ENCODE measurements at places on chromosomes 3 and 15. TPM values are rescaled to one million over a fixed set of nuclear protein-coding genes. Genes with fewer than 3 reads are reported as not detected.

Gene CHRM5
- polyA plus RNA-seq = not detected

DNA sequence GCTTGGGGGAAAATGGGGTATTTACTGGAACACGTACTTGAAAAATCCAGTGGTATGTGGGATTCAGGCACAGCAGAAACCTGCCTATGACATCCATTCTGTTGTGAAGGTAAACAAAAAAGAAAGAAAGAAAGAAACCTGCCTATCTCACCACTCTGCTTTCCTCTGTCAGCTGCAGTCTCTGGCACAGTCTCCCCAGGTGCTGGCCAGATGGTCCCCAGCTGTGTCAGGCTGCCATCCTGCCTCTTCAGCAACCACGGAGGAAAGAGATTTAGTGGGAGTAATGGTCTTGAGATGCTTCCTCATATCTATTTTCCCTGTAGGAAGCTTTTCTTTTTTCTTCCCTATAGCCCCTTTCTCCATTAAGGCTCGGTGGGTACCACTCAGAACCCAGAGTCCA lies 2.5 kb upstream of the PXYLP1 start:
- no peak for DNase-seq

Gene ROBO1
- polyA plus RNA-seq = not detected

GRCh38 chr3:4492208-4493013 lies 737 bp upstream of the ITPR1 start:
- DNase-seq = peak; percentile 70

GRCh38 chr3:184594371-184595001 lies 32.9 kb downstream of the EPHB3 start:
- DNase-seq = no peak

DNA sequence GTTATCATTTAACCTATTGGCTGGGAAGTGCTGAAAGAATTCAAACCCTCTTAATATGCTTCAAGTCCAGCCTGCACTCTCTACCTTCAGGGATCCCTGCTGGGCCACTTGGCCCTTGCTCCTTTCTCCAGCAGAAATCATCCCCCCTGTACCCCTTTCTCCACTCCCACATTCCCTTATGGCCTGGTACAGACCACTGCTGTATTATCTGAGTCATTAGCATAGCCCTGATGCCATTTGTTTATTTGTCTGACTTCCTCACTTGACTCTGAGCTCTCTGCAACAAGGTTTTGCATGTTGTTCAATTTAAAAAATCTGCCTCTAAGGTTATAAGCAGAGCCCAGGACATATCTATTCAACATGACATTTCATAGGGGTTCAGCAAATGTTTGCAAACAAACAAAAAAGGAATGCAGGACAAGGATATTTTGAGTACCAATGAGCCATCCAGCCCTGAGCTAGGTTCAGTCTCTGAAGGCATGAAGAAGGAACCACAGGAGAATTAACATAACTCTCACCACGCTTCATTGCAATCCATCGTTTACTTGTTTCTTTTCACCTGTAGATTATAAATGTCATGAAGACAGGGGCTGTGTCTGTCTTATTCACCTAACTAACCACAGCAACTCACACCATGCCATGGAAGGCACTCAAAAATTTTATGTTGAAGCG lies 26.6 kb upstream of the HES1 start:
- no peak for DNase-seq

DNA sequence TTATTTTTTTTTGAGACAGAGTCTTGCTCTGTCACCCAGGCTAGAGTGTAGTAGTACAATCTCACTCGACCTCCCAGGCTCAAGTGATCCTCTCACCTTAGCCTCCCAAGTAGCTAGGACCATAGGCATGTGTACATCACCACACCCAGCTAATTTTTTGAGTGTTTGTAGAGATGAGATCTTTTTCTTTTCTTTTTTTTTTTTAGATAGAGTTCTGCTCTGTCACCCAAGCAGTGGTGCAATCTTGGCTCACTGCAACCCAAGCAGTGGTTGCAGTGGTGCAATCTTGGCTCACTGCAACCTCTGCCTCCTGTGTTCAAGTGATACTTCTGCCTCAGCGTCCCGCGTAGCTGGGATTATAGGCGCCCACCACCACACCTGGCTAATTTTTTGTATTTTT lies 5.2 kb downstream of the CEP97 start:
- no peak for DNase-seq

DNA sequence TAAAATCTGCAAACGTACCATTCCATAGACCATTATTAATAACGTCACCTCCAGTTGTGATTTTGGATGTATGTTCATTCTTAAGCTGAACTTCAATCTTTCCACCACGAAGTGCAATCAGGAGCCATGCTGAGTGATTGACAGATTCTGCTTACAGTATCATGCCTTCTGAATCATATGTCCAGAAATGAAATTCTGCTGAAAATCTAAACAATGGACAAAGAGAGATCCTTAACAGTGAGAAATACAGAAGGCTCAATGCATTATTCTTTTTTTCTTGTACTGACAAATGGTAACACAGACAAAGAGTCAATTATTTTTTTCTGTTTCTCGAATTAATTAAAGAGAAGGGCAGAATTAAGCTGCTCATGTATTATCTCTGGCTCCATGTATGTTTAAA lies 1114.5 kb downstream of the EPHA3 start:
- DNase-seq = no peak

Gene CACNA2D3
- polyA plus RNA-seq = not detected

GRCh38 chr15:71116942-71117341 lies 1.7 kb downstream of the THSD4 start:
- no peak for DNase-seq

Gene CLDN1
- 0.08 TPM for polyA plus RNA-seq

GRCh38 chr3:12991861-12992281 lies 81.4 kb downstream of the IQSEC1 start:
- DNase-seq = no peak

DNA sequence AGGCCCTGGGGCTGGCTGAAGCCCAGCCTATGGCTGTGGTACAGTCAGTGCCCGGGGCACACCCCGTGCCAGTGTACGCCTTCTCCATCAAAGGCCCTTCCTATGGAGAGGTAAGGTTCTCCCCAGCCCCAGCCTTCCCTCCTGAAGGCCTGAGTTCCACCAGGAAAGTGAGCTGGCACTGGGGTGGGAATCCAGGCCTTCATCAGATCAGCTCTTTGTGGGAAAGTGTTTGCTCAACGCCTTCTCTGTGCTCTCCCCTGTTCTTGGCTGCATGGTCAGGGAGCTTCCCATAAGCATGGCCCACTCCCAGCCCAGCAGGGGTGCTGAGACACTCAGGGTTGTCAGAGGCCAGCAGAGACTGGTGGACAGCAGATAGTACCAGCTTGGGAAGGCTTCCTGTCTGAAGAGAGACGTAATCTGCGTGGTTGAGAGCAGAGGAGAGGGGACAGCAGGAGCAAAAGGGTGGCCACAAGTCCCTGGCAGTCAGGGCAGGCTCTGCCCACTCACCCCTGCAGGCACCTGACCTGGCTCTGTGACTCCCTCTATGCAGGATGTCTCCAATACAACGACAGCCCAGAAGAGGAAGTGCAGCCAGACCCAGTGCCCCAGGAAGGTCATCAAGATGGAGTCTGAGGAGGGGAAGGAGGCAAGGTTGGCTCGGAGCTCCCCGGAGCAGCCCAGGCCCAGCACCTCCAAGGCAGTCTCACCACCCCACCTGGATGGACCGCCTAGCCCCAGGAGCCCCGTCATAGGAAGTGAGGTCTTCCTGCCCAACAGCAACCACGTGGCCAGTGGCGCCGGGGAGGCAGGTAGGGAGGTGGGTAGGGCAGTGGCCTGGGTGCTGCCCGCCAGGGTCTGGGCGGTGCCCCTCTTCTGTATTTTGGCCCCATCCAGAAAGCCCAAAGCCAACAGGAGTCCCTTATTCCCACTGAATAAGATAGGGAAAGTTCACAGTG lies 38.4 kb downstream of the PML start:
- DNase-seq = no peak

DNA sequence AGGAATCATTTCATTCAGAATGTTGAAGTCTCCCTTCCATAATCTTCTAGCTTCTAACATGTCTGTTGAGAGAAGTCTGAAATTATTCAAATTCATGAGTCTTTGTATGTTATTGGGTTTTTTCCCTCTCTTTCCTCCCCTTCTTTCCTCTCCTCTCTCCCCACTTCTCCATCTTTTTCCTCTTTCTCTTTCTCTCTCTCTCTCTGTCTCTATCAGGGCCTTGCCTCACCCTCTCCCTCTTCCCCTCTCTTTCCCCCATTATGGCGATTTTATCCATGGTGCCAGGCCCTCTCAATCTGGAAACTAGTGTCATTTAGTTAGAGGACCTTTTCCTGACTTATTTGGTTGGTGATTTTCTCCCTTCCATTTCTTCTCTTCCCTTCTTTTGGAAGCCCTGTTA lies 147.3 kb downstream of the SST start:
- DNase-seq = no peak

Gene CACNA1D
- polyA plus RNA-seq = not detected

Gene CPLX3
- polyA plus RNA-seq = not detected

DNA sequence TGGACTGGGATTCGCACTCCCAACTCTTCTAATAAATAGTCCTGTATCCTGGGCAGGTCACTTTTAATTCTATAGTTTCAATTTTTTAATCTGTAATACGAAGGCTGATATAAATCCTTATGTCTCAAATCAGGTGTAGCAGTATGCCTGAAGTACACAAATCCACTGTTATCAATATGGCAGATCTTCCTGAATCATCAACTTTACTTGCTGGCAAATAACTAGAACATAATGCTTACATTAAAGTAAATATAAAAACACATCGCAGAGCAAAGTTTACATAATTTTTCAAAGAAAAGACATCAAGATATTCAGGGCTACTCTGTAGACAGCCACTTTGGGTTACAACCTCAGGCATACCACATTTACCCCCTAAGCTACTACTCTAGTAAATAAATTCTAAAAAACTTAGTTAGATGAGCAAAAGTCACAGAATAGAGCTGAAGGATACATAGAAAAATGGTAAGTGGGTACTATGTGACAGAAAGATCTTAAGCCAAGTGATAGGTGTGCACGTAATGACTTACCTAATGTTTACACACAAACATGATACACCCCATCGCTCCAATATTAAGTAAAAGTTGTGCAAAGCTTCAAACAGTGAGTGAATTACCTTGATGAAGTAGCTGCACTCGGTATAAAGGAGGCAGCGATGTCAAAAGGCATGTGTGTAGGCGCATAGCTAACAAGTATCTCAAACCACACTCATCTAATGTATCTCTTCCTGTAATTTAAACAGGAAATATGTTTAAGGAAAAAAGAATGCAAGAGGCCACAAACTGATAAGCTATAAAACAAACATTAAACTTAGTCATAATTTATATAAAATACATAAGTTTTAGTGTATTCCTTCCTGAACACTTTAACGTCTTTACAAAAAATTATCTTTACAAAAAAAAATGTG lies 127.9 kb downstream of the DMXL2 start:
- no peak for DNase-seq

Gene ALDH1L1
- not detected for polyA plus RNA-seq

Gene TPRG1
- polyA plus RNA-seq = 3.8 TPM

Gene GFM1
- 22.2 TPM for polyA plus RNA-seq

GRCh38 chr3:33887478-33887877 lies 89.0 kb downstream of the PDCD6IP start:
- DNase-seq = no peak

GRCh38 chr15:41689834-41690233 lies 29.6 kb downstream of the MGA start:
- DNase-seq = no peak

GRCh38 chr3:119497820-119498185 lies 544 bp upstream of the TIMMDC1 start:
- DNase-seq = peak; percentile 40

GRCh38 chr3:53131096-53131495 lies 861 bp upstream of the RFT1 start:
- no peak for DNase-seq
